ENCODE measurements at places on chromosomes 7 and 10. TPM values are rescaled to one million over a fixed set of nuclear protein-coding genes. Genes with fewer than 3 reads are reported as not detected.

The CYP2E1 gene
- total RNA-seq: not detected

- no peak for DNase-seq
Measured at GRCh38 chr7:30091491-30091912, 43.3 kb upstream of the MTURN start.

GRCh38 chr10:79241629-79241989, 105.7 kb upstream of the PPIF start:
- no peak for DNase-seq

GRCh38 chr10:74103560-74104258, 46.9 kb downstream of the AP3M1 start:
- peak; percentile 36 for DNase-seq

DNA sequence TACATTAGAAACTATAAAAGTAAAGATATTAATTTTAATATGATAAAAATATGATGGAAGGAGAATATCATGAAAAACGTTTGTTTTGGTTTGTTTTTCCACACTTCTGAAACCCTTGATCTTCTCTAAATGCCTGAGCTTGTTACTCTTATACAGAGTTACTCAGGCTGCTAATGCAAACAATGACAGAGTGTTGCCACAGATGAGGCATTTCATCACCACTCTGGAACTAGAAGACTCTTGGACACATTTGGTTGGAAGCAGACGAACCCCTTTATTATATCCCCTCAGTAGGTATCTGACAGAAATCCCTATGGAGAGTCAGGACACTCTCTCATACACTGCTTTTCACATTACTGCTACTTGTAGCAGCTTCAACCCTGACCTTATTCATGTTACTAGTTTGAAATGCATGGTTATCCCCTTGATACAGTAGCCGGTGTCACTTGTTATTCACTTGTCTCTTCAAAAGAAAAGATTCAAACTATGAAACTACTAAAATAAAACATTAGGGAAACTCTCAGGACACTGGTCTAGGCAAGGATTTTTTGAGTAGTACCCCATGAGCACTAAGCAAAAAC, 66.9 kb downstream of the SEMA3C start:
- no peak for DNase-seq

DNA sequence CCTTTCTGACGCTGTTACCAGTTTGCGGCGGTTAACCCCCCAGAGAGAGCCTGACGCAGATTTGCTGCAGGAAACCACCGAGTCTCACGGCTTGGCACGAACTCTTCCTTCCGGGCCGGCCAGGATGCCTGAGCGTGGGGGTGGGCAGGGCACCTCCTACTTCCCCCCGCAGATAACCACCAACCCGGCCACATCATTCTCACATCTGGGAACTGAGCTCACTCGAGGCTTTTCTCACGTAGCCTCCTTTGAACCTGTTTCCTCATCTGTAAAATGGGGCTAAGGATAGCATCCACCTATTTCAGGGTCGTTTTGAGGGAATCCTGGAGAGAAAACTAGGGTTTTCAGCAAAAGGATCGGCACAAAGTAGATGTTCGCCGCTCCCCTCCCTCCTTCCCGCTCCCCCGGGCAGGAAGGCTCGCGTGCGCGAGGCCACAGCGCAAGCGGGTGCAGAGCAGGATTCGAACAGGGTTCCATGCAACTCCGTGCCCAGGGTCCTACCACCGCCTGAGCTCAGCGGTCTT, 23.6 kb downstream of the DDIT4 start:
- peak; percentile 35 for DNase-seq

- DNase-seq: no peak
Measured at GRCh38 chr10:31578181-31578852, 259.3 kb downstream of the ZEB1 start.

GRCh38 chr10:78414380-78414779, 380.7 kb downstream of the RPS24 start:
- DNase-seq: no peak

DNA sequence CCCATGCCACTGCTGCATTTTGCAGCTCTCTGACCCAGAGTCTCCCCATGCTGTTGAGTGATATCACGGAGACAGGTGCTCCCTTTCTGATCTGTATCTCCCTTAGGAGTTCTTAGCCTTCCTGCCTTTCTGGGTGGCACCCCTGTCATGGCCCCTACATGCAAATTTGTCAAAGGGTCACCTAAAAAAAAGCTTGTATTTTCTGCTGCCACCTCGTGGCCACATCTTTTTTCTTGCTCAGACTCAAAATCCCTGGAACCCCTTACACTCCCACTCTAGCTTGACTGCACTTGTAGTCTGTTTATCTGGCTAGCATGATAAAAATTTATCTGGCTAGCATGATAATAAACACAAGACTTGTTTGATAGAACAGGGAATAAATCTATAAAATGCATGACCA, 809.1 kb downstream of the SORCS1 start:
- DNase-seq: peak; percentile 29

- DNase-seq: no peak
Measured at GRCh38 chr7:70660154-70660818, 471.7 kb upstream of the GALNT17 start.

GRCh38 chr10:88120599-88121333, 257.3 kb downstream of the PTEN start:
- no peak for DNase-seq
